ENCODE measurements at places on chromosomes 2 and 18. TPM values are rescaled to one million over a fixed set of nuclear protein-coding genes. Genes with fewer than 3 reads are reported as not detected.

The DIS3L2 gene
- 19.9 TPM for total RNA-seq

The TTR gene
- not detected for total RNA-seq

The C2orf66 gene
- 0.53 TPM for total RNA-seq

DNA sequence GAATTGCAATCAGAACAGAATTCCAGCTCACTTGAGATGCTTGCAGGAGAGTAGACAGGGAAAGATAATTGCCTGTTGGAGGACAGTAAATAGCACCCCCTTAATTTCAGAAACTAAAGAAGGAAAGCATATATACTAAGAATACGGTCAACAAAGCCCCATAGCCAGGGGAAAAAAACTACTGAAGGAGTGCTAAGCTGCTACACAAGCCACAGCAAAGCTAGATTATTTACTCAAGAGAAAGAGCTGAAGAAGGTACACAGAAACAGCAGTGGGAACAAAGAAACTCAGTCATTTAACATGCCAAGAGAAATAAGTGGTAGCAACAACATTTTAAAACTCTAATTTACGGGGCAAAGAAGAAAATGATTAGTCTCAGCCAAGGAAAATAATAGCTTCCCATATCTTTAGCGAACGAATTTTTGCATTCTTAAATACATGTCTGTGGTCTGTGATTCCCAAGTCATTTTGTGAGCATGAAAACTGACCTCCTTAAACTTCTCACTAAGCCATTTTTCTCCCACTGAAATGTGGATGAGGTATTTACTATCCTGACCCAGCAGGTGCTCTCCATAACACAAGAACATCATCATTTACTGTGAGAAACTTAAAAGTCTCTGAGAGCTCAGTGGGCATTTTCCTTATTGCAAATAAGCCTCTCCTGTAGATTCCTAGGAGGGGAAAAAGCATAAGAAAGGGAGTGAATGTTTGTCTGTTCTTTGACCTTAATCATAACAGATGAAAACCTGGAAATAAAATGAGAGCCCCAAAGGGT lies 196.0 kb downstream of the PAX3 start:
- DNase-seq = no peak

- DNase-seq = no peak
These were observed 115.5 kb downstream of the ESCO1 start for GRCh38 chr18:21484851-21485636.

DNA sequence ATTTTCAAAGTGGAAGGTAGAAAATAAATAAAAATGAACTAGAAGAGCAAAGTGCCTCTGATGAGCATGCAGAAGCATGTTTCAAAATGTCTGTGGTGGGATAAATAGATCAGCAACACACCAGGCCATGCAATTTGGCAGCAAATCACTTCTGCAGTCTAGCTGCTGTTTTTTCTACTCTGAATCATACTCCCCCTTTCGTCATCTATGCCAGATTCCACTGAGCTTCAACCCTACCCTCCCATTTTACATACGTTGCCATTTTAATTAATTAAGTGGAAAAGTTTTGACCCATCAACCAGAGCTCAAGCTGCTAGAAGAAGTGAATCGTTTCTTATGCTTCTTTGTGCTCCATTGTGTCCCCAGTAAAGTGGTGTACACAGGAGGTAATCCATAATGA lies 79.3 kb downstream of the NRXN1 start:
- no peak for DNase-seq

The RIT2 gene
- not detected for total RNA-seq

DNA sequence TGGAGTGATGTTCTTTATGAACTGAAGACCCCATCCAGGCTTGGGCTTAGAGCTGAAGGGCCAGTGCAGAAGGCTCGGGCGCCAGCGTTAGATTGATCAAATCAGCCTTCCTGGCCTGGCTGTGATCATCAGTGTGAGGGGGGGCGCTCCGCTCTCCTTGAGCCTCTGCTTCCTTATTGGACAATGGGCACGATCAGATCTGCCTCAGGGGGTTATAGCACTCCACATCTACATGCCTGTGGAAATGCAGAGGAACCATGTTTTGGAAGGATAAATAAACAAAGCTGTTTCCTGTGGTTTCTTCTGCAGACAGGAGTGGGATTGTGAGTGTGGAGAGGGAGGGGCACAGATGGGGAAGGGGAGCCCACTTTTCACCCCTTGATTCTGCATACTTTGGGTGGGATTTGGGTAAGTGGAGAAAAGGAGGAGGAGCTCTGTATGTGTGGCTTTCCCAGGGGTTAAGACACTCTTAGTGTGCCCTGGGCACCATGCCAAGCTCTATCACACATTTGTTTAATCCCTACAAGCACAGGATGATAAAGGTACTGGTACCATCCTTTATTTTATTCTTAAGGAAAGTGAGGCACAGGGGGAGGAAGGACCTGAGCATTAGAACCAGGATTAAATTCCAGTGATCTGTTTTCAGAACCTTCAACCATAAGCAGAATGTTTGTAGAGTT lies 150.5 kb downstream of the EN1 start:
- DNase-seq = no peak

DNA sequence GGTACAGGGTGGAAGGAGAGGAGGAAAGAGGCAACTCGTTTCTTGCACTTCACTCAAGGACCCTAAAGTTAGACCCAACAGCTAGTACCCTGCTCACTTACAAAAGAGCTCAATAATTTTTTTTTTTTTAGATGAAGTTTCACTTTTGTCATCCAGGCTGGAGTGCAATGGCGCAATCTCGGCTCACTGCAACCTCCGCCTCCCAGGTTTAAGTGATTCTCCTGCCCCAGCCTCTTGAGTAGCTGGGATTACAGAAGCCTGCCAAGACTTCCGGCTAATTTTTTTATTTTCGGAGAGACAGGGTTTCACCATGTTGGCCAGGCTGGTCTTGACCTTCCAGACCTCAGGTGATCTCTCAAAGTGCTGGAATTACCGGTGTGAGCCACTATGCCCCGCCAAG lies 4.1 kb downstream of the ASB3 start:
- DNase-seq = no peak

GRCh38 chr2:60336442-60337141 lies 216.9 kb downstream of the BCL11A start:
- no peak for DNase-seq

DNA sequence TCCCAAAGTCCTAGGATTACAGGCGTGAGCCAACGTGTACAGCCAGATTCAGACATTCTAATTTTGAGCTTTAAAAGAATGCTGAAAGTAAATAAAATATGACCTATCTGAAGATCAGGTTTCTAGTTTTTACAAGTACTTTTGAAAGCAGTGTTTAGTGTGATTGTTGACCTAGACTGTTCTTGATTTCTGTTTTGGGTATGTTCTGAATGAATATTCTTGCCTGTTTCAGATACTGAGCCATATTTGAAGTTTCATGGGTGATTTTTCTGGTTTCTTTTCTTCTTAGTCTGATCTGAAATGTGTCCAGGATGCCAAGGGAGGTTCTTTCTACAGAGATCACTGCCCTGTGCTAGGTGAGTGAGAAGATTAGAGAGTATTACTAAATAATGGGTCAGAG lies 37.2 kb downstream of the MIB1 start:
- no peak for DNase-seq

GRCh38 chr18:58862851-58863538 lies 1.7 kb upstream of the ZNF532 start:
- DNase-seq = peak; percentile 19

GRCh38 chr18:63980027-63980426 lies 10.1 kb downstream of the SERPINB8 start:
- no peak for DNase-seq

The UGT1A5 gene
- not detected for total RNA-seq

DNA sequence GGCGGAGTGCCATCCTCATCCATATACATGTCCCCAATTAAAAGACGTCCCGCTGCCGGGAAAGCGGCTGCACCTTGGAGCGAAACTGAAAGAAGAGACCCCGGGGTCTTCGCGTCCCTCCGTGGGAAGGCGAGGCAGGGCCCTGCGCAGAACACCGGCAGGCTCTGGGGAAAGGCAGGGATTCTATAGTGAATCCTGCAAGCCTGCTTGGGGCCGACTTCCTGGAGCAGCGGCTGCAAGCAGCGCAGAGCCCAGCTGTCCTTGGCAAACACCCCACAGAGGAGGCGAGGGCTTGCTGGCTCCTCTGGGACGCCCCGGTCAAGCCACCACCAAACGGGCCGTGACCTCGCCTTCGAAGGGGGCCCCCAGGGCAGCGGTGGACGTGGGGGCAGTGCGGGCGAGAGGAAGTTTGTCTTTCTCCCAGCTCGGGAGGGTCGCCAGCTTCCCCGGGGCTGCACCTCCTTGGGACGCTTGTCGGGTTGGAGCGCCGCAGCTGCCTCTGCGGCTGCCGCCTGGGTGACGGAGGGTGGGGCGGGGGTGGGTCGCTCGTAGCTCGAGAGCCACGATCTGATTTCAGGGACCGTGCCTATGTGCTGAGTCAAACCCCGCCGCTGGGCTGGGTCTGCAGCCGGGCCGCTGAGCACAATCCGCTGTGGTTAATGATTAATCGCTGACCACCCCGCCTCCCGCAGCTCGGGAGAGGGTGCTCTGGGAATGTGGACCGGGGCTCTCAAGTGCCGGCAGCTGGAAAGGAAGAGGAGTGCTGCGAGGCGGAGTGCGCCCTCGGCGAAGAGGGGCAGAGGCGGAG lies 486 bp upstream of the GPR39 start:
- no peak for DNase-seq

DNA sequence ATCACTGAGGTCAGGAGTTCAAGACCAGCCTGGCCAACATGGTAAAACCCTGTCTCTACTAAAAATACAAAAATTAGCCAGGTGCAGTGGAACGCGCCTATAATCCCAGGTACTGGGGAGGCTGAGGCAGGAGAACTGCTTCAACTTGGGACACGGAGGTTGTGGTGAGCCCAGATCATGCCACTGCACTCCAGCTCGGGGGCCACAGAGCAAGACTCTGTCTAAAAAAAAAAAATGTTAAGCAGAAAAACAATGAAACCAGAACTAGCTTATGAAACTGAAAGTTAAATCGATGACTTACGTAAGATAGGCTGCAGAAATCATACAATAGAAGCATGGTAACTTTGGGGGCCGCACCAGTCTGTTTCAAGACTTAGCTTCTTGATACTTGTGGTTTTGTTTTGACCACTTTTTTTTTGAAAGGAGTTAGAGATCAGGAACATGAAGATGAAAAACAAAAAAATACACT lies 6.2 kb upstream of the GPR155 start:
- peak; percentile 22 for DNase-seq

The FOXI3 gene
- total RNA-seq = not detected

The TUBA3E gene
- total RNA-seq = not detected

DNA sequence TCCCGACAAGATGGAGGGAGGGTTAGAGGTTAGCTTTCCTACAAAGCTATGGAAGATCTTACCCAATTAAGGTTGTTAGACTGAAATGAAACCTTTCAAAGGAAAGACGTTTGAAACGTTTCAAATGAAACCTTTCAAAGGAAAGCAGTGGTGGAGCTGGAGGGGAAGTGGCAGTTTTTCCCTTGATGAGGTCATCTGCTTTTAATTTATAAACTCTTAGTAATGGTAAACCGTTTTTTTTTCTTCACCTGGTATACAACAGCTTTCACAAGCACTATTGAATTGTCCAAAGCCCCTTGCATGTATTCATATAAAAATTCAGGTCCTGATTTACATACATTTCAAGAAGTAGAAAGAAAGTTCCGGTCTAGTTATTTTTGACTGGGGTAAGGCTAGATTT lies 7.4 kb downstream of the PMAIP1 start:
- DNase-seq = no peak

- DNase-seq = no peak
These were observed 3.8 kb downstream of the FHL2 start for GRCh38 chr2:105394951-105395611.

- DNase-seq = no peak
These were observed 245.2 kb downstream of the CDCA7 start for GRCh38 chr2:173599821-173600359.

DNA sequence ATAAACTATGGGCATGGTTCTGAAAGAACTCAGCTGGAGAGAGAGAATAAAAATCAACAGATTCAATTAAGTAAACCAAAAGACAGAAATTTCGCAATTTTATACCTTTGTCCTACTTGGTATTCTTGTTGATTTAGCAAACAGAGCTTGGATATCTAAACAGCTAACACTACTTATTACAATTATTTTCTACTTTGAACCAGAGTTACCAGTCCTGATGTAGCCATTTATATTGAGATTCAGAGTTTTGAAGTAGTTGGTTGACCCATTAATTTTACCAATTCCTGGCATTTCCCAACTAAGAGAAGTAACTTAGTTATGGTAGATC lies 48.9 kb downstream of the ASXL2 start:
- DNase-seq = no peak

All from activated naive CD4-positive, alpha-beta T cell treated with anti-CD3 and anti-CD28 coated beads, Interleukin-2, amount 50 U/mL, for 72 hours (primary cell).